SK-MEL-5 (cell line): ENCODE measurements at places on chromosomes 11 and 22. TPM values are rescaled to one million over a fixed set of nuclear protein-coding genes. Genes with fewer than 3 reads are reported as not detected.

DNA sequence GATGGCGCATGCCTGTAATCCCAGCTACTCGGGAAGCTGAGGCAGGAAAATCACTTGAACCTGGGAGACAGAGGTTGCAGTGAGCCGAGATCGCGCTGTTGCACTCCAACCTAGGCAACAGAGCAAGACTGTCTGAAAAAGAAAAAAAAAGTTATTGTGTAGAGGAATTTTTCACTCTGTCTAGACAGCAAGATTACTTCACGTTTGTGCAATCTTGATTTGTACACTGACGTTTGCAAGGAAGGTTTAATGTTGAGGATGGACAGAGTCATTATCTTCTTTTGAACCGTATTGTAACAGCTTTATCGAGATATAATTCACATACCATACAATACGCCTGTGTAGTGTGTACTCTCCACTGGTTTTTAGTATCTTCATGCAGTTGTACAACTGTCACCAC is 3.7 kb downstream of the CTTN start:
- DNase-seq: peak; percentile 45

The B3GAT3 gene
- total RNA-seq: 66.7 and 70.2 TPM in 2 replicates

DNA sequence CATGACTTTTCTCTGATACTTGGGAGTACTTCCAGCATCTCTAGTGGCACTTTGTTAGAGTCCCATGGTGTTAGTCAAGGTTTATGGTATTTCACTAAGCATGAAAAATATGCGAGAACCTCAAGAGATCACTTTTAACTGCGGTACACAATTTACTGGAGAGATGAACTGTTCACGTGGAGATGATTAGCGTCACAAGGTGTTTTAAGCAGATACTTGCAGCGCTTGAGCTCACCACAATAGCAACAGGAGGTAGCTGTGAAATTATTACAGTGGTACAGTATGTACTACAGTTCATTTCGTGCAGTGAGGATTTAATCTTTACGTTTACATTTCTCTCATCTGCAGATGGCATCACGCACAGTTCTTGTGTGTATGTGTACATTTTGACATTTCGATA is 4.5 kb downstream of the PARVA start:
- DNase-seq: no peak

The MDK gene
- 3.1 and 4.7 TPM in 2 replicates for total RNA-seq

The EIF3M gene
- 807 and 835 TPM in 2 replicates for total RNA-seq

DNA sequence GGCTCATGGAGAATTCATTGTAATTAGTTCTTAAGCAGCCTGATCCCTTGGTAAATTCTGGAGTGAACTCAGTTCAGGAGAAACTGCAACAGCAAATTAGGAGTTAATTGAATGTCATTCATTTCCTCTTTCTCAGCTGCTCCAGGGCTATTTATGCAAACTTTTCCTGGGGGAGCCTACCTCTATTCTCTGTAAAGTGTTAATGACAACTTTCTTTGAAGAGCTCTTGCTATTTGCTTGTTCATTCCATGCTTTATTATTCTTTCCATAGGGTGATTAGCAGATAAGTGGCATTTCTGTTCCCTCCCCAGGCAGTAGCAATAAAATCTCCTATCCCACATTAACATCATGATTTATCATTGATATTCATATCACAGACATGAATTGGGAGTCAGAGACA is 267.6 kb upstream of the DDI1 start:
- no peak for DNase-seq

The DEPDC5 gene
- total RNA-seq: 10.6 and 15.1 TPM in 2 replicates

GRCh38 chr11:45901626-45902025 is 5.4 kb downstream of the FREY1 start:
- DNase-seq: no peak

The MMP12 gene
- not detected in 2 replicates for total RNA-seq

GRCh38 chr11:103988595-103988969 is 47.9 kb upstream of the DDI1 start:
- no peak for DNase-seq

DNA sequence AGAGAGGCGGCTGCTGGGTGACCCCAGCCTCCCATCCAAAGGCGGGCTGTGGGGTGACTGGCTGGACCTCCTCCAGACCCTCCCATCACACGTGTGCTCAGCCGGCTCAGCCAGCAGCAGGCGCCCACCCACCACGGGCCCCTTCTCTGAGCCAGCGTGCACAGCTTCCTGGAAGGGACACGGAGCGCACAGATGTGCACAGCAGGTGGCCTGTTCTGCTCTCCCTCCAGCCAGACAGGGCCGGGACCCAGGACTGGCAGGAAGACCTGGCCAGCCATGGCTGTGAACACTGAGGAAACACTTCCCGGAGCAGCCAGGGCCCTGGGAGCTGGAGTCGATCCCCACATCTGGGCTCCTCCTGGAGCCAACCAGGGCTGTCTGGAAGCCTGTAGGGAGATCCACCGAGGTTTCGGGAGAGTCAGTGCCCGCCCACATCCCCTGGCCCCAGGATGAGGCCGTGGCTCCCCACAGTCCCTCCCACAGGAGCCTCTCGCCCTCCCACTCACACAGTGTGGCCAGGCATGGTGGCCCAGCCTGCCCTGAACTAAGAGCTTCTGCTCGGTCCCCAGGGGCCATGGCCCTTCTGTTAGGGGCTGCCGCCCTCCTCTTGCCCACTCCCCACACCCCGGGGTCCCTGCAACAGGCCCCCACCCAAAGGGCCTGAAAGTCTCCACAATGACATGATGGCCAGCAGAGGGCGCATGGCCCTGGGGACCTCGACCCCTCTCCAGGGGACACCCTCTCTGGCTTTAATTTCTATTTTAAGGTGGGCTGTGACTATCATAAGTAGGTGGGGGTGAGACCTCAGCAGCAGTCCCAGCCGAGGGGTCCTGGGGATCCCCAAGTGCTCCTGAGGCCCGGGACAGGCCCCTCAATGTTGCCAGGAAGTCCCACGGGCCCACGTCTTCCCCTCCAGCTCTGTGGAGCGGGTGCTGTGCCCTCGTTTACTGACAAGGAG is 90.6 kb upstream of the FGF3 start:
- DNase-seq: peak; percentile 66

The CTR9 gene
- 19.3 and 21.4 TPM in 2 replicates for total RNA-seq

- no peak for DNase-seq
These were observed 6.9 kb downstream of the TNNT3 start for GRCh38 chr11:1926156-1927025.

GRCh38 chr22:17601031-17601430 is 27.5 kb downstream of the ATP6V1E1 start:
- no peak for DNase-seq

GRCh38 chr11:11265320-11265719 is 87.7 kb downstream of the CSNK2A3 start:
- DNase-seq: no peak

GRCh38 chr11:79025097-79025496 is 415.7 kb downstream of the TENM4 start:
- no peak for DNase-seq

The PTPN5 gene
- total RNA-seq: not detected in 2 replicates

- DNase-seq: peak; percentile 48
These were observed 2.3 kb upstream of the RAD9A start for GRCh38 chr11:67389477-67389876.

- no peak for DNase-seq
These were observed 68.9 kb upstream of the POU2AF2 start for GRCh38 chr11:111176603-111177002.

- DNase-seq: no peak
These were observed 529.8 kb upstream of the CADM1 start for GRCh38 chr11:116033931-116034553.
